ENCODE measurements at places on chromosomes 6 and 20.

DNA sequence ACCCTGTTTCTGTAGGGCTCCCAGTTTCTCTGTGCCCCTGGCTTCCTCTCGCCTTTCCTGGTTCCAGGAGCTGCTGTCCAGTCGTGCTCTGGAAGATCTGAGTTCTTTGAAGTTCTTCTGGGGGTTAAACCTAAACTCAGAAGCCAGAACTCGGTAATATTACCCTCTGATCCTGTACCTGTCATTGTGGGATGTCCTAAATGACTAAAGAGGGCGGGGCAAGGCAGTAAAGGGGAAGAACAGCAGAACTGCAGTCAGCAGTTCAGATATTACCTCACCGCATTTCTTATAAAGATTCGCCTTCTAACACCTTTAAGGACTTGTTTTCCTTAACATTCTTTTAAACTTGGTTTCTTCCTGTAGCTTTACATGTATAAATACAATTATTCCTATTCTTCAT lies 63.9 kb downstream of the FAM120B start:
- H3K4me1 ChIP-seq = peaks cover 20% of the 10 kb centered on the region
- no peaks in the 10 kb centered on the region for H3K36me3 ChIP-seq
- H3K27me3 ChIP-seq = no peaks in the 10 kb centered on the region
- DNase-seq = no peak
- no peak overlapping the region for H3K27ac ChIP-seq

DNA sequence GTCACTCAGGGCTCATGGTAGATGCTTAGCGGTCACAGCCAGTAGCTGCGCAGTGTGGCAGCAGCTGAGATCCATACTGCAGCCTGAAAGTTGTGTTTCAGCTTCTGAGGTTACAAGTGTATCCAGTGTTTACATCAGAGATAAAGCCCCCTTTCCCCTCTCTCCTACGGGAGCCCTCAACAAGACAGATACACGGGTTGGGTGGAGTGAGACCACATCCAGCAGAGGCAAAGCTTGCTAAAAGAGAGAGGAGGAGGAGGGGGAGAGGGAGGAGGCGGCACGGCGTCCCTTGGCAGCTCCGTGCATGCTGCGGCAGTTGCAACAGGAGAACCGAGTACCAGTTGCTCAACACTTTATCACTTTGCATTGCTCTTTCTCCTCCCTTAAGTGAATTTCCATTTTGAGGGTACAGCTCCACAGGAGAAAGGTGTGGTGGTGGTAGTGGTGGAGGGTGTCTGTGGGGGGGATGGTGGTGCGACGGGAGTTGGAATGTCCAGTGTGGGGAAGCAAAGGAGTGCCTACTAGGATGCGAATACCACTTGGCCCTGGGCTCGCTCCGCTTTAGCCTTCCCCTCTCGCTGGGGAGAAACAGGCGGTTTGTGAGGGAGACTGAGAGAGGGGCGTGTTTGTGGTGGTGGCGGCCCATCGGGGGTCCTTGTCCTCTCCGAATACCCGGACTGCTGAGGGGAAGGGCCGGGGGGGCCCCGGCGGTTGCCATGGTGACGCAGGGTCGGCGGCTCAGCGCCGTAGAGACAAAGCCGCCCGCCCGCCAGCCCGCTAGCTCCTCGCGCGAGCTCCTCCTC lies 405 bp upstream of the RNF182 start:
- DNase-seq = no peak
- H3K4me3 ChIP-seq = peak overlapping the region; percentile 35
- peaks cover 12% of the 10 kb centered on the region for H3K27me3 ChIP-seq
- peaks cover 6% of the 10 kb centered on the region for H3K4me1 ChIP-seq

- H3K27me3 ChIP-seq = no peaks in the 10 kb centered on the region
- no peaks in the 10 kb centered on the region for H3K4me1 ChIP-seq
- no peak for DNase-seq
- H3K4me3 ChIP-seq = no peak overlapping the region
Observed at GRCh38 chr6:129701721-129702455, 8.1 kb downstream of the ARHGAP18 start.

DNA sequence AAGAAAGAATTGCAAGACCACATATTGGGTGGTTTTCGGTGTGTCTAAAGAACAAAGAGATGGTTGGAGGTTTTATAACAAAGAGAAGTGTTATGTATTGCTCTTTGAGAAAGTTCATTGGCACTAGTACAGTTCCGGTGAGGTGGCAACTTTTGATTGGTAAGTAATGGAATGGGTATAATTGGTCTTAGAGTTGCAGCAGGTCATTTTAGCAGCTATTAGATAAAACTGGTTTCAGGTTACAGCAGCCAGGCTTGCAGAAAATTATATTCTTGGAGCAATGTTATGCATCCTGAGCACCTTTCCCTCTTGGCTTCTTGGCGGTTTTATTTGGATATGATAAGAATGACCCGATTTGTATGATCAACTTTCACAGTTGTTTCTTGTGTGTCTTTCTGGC lies 12.3 kb upstream of the SSTR4 start:
- no peaks in the 10 kb centered on the region for H3K36me3 ChIP-seq
- no peak for DNase-seq
- no peak overlapping the region for H3K27ac ChIP-seq
- no peak overlapping the region for H3K4me3 ChIP-seq

DNA sequence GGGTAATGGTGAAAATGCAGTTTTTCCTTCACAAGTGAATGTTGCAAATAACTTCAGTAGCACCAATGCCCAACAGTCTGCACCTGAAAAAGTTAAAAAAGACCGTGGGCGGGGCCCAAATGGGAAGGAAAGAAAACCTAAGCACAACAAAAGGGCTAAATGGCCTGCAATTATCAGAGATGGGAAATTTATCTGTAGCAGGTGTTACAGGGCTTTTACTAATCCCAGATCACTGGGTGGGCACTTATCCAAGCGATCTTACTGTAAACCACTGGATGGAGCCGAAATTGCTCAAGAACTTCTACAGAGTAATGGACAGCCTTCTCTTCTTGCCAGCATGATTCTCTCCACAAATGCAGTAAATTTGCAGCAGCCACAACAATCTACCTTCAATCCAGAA lies 64.8 kb upstream of the SMIM8 start:
- no peaks in the 10 kb centered on the region for H3K4me1 ChIP-seq
- no peak overlapping the region for H3K4me3 ChIP-seq
- H3K27me3 ChIP-seq = no peaks in the 10 kb centered on the region

DNA sequence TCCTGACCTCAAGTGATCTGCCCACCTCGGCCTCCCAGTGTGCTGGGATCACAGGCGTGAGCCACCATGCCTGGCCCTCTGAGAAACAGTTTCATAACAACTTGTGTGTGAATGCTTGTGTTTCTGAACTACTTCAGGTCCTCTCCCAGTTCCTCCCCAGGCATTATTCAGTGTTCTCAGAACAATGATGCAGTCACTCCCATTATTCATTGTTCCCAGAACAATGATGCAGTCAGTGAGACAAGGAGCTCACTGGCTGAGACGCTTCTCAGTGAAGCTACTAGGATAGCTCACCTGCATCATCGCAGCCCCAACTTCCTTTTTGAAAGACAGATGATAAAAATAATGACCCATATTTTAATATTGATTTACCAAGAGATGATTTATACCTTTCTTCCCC lies 71.5 kb downstream of the NDUFAF5 start:
- DNase-seq = no peak
- no peaks in the 10 kb centered on the region for H3K27me3 ChIP-seq
- H3K27ac ChIP-seq = no peak overlapping the region
- peaks cover 4% of the 10 kb centered on the region for H3K4me1 ChIP-seq
- H3K36me3 ChIP-seq = no peaks in the 10 kb centered on the region
- no peak overlapping the region for H3K4me3 ChIP-seq

DNA sequence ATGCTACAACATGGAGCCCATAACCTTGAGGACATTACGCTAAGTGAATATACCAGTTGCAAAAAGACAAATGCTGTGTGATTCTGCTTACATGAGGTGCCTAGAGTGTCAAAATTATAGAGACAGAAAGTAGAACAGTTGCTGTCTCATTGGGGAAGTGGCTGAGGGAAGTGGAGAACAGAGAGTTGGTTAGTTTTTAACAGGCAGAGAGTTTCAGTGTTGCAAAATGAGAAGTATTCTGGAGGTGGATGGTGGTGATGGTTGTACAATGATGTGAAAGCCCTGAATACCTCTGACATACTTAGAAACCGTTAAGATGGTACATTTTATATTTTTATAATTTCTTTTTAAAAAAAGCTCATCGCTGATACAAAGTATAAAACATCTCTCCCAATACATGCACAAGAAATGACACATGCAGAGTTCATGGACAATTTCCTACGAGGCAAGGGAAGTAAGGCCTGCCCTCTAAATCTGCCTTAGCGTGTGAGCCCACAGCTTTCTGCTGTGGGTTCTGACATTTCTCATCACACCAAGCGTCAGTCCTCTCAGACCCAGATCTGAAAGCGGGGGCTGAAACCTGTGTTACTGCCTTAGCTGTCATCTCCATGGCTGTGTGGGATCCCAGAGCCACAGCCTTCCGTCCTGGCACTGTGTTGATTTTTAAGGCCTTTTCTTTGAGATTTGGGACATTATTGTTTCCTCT lies 126.0 kb downstream of the RNASET2 start:
- H3K27ac ChIP-seq = no peak overlapping the region
- H3K36me3 ChIP-seq = no peaks in the 10 kb centered on the region
- no peak for DNase-seq
- no peaks in the 10 kb centered on the region for H3K4me1 ChIP-seq
